ENCODE measurements at places on chromosomes 3 and 15. TPM values are rescaled to one million over a fixed set of nuclear protein-coding genes. Genes with fewer than 3 reads are reported as not detected.

Gene OCA2
- total RNA-seq = not detected

DNA sequence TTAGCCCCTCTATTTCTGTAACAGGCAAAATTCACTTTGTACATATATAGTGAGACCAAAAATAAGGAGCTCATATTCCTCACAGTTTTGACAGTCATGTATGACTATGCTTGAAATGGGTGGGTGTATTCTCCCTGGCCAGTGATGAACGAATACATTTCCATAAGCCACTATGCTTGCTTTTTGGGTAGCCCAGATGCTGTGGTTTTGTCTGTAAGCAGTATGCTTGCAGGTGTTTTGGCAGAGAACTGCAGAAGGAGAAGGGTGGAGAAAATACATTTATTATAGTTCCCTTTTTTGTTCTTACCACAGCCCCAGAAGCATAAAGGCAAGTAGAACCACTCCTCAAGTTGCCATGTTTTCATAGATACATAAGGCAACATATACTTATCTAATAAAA, 131.2 kb downstream of the RBMS3 start:
- no peak overlapping the region for H3K4me3 ChIP-seq
- no peaks in the 10 kb centered on the region for H3K36me3 ChIP-seq
- no peaks in the 10 kb centered on the region for H3K4me1 ChIP-seq
- H3K27me3 ChIP-seq = no peaks in the 10 kb centered on the region
- no peak for DNase-seq
- H3K27ac ChIP-seq = no peak overlapping the region

DNA sequence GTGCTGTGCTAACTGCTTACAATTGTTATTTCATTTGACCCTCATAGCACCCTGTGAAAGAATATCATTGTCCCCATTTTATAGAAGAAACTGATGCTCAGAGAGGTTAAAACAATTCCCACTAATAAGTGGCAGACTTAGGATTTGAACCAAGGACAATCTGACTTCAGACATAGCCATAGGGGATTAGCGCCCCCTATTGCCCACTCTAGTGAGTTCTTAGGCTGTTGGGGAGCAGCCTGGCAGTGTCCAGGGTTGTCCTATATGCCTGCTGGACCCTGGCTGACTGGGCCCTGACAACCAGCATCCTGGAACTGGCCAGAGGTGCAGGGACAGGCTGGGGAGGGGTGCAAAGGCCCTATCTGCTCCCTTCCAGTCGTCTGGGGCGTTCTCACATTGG, 15.4 kb downstream of the DPH3 start:
- no peaks in the 10 kb centered on the region for H3K27me3 ChIP-seq
- H3K27ac ChIP-seq = no peak overlapping the region
- no peak overlapping the region for H3K4me3 ChIP-seq
- no peaks in the 10 kb centered on the region for H3K36me3 ChIP-seq

Gene ZPLD1
- total RNA-seq = not detected

Gene SLC22A14
- not detected for total RNA-seq

GRCh38 chr3:117297541-117297940, 588.0 kb downstream of the TUSC7 start:
- H3K4me3 ChIP-seq = no peak overlapping the region
- H3K4me1 ChIP-seq = no peaks in the 10 kb centered on the region
- no peaks in the 10 kb centered on the region for H3K27me3 ChIP-seq
- H3K36me3 ChIP-seq = no peaks in the 10 kb centered on the region

- no peaks in the 10 kb centered on the region for H3K36me3 ChIP-seq
- no peak overlapping the region for H3K27ac ChIP-seq
- H3K4me3 ChIP-seq = no peak overlapping the region
- peaks cover 39% of the 10 kb centered on the region for H3K27me3 ChIP-seq
- DNase-seq = no peak
Measured at GRCh38 chr15:59439576-59439975, 1.6 kb downstream of the FAM81A start.

DNA sequence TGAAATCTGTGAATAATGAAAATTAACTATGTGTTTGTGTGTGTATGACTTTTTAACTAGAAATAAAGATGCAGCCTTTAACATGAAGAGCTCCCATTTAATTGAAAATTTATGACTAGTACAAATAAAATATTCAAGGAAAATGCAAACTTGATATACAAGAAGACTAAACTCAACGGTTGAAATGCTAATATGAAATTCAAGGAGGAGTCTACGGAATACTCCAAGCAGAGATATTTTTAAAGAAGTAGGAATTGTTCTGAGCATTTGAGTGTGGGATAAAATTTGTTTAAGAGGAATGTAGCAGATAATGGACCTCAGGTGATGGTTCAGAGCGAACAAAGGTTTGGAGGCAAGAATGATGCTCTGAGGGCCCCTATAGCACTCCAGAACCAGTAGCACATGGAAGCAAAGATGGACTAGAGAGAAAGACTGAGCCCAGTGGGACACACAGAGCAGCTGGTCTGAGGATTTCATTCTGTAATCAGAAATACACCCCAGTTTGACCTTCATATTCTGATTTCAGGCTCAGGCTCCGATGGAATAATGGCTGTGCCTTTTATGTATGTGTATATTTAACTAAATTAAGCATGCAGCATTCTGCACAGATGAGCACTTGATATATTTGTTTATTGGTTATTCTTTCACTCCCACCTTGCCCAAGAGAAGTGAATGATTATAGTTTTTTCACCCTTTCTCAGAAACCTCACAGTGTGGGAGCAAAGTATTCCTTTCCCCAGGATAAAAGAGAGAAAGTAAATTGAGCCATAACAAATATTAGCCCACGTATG, 227.1 kb downstream of the ZPLD1 start:
- no peak overlapping the region for H3K4me3 ChIP-seq
- H3K27me3 ChIP-seq = peaks cover 9% of the 10 kb centered on the region
- DNase-seq = no peak
- no peaks in the 10 kb centered on the region for H3K4me1 ChIP-seq

DNA sequence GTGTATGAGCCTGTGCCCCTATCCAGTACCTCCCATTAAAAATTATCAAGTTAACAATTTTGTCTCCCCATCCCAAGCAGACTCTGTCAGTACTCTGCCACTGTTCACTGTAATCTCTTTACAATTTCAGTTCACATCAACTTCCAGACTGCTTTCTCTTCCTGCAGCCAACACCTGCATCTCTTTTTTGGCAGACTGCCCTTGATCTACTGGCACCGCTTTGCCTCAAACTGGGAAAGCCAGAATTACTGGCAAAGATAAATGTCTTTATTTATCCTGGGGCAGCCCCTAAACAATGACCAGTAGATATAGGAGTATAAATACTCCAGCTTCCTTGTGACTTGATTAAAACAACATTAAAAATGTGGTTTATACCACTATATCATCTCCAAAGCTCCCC, 494.1 kb downstream of the ZNF385D start:
- H3K4me3 ChIP-seq = no peak overlapping the region
- H3K4me1 ChIP-seq = no peaks in the 10 kb centered on the region
- no peaks in the 10 kb centered on the region for H3K27me3 ChIP-seq
- no peaks in the 10 kb centered on the region for H3K36me3 ChIP-seq

All from activated CD4-positive, alpha-beta T cell treated with anti-CD3 and anti-CD28 coated beads for 36 hours (primary cell).